NCI-H1417 treated with DMSO at 0.1 percent for 48 hours (cell line): ENCODE measurements at places on chromosomes 13 and 19.

- DNase-seq, result no peak
These were observed 34.8 kb downstream of the IL12RB1 start for GRCh38 chr19:18051887-18052286.

DNA sequence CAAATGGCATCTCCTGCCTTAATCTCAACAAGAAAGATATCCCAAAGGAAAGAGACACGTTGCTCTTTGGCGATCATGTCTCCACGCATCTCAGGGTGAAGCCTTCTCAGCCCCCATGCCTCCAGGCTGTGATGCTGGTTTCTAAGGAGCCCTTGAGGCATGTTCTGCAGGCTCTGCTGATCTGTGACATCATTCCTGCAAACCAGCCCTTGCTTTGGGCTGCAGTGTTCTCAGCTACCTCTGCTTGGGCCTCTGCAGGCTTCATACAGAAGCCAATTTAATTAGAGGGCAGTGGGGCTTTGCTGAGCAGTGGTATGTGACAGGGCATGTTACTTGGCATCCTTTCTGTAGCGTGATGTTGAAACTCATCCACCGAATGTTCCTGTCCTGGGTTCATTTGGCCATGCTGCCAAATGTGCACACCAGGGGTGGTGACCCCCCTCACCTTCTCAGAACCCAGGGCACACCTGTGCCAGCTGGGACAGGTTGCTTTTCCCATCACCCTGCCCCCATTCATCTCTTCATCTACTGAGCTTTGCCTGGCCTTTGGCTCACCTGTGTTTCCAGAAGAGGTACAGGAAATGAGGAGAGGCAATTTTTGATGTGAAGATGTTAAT, 230.9 kb downstream of the TEX29 start:
- no peak for DNase-seq

DNA sequence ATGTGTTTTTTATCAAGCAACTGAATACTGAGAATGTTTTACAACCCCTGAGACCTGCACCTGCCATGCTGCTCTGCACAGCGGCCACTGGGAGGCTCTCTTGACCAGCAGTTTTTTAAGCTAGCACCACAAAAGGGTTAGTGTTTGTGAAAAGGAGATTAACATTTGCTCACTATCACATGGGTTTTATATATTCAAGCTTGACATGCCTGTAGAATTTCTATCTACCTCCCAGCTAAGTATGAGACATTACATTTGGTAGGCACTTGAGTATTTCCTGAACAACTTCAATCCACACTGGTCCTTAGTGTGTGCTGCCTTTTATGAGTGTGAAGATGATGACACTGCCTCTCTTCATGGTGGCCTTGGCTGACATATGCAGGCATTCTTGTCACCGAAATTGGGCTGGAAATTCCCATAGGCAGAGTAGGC, 1238.9 kb downstream of the UQCRFS1 start:
- DNase-seq, result no peak

DNA sequence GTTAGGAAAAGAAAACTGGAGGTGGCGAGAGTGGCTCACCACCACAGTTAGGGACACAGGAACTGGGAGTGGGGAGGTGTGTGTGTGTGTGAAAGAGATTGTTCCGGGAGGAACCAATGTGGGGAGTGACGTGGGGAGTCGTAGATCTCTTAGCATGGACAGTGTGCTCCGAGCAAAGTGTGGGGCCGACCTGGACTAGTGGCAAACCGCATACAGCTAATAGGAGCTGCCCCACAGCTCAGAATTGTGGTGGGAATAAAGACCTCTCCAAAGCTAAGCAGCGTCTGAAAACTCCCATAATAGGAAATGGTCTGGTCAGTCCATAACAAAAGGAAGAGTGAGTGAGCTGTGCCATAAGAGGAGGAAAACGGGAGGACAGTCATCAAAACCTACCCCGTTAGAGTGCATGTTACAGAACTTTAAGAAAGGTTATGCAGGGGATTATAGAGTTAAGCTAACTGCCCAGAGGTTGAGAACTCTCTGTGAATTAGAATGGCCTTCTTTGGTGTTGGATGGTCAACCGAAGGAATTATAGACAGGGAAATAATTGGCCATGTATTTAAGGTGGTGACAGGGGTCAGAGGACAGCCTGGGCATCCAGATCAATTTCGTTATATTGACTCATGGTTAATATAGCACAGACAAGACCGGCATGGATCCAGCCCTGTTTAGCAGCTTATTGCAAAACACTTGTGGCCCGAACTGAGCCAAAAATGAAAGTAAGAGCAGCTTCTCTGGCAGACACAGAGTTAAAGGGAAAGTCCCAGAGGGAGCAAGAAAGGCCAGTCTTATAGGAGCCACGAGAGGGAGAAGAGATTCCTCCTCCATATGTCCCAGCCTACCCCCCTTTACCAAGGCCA, 8.9 kb upstream of the SLC15A1 start:
- DNase-seq, result no peak

DNA sequence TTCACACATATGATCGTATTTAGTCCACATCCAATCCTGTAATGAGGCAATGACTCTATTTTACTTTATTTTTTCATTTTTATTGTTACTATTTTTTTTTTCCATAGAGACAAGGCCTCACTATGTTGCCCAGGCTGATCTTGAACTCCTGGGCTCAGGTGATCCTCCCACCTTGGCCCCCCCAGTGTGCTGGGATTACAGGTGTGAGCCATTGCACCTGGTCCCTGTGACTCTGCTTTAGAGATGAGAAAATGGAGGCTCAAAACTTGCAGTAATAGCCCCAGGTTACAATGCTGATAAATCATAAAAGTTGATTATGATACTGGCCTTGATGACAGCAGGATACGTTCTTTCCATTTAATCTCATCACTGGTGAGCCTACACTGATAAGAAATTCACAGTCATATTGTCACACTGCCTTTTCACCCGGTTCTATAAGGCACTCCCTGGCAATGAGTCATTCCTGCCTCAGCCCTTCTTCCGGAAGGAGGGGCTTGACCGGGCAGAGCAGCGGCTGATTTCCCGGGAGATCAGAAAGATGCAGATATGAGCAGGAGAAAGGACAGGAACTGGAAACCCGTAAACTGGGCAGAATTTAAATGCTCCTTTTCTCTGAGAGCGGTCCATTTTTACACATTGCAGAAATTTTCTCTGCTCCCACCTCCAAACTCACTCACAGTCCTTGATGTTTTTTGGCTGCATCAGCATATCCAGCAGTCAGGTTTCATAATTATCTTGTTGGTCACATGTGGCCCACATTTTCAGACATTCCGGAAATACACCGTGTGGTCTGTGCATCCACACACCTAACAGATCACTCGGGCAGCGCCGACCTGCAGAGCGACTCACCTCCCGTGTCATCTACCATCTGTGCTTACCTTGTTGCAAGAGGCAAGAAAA, 616.4 kb downstream of the EFNB2 start:
- DNase-seq, result no peak

- DNase-seq, result no peak
These were observed 199.7 kb upstream of the TSHZ3 start for GRCh38 chr19:31548941-31549340.

DNA sequence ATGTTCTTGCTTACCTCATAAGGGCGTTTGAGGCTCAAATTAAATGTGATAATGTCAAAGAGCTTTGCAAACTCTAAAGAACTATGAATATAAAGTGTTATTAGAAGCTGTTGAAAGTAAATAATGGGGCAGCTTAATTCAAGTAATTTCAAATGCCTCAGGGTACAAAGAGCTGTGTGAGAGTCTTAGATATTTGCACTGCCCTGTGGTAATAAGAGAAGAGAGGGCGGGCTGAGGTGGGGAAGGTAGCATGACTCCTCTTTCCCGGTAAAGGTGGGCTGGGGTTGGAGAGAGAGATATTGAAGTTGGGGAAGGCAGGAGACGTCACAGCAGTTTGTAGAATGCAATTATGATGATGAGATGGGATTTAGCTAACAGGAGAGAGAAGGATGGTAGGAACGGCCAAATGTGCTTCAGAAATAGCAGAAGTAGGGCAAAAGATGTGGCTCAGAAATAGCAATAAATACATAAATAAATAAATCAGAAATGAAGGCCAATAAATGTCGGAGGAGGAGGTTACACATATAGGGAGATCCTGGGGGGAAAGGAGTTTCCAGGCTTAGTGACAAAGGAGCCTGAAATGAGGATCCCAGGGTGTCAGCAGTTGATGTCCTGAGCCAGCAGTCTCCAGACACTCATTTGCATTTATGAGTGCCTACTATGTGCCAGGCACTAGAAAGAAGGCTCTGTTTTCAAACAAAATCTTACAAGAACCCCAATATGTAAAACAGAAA, 35.7 kb upstream of the RCBTB2 start:
- no peak for DNase-seq

GRCh38 chr13:109816112-109816807, 29.9 kb upstream of the IRS2 start:
- no peak for DNase-seq

DNA sequence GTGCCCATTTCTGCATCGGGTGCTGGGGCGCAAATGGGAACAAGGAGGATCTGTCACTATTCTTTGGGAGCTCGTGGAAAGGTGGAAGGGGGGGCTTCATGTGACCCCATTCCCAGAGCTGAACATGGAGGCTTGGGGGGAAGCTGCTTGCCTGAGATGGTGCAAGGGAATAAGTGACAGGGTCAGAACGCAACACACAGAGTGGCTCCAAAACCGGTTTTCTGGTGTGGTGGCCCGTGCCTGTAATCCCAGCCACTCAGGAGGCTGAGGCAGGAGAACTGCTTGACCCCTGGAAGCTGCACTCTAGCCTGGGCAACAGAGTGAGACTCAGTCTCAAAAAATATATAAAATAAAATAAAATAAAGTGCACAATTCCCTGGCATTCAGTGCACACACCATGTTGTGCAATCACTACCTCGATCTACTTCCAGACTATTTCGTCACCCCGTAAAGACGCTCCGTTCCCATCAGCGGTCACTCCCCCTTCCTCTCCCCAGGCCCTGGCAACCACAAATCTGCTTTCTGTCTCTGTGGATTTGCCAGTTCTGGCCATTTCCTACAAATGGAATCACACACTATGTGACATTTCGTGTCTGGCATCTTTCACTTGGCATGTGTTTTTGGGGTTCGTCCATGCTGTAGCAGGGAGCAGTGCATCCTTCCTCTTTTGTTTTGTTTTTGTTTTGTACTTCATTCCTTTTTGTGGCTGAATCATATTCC, 18.2 kb upstream of the COMP start:
- DNase-seq, result no peak

DNA sequence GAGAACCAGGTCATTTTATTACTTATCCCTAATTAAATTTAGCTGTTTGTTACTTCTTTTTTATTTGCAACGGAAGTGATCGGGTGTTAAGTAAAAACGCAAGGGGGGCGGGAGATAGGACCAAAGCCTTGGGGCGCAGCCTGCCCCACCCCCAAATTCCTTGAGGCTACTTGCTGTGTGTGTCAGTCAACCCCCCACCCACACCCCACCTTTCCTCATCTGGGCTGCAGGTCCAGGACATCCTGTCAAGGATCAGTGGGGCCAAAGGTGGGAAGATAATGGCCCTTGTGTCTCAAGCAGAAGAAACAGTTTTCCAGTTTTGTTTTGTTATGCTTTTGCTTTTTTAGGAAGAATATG, 1.2 kb upstream of the FOXO1 start:
- DNase-seq, result no peak

GRCh38 chr19:16889883-16890460, 1.2 kb downstream of the F2RL3 start:
- no peak for DNase-seq

- DNase-seq, result no peak
These were observed 2.0 kb upstream of the MEGF8 start for GRCh38 chr19:42323473-42323851.

GRCh38 chr13:19321222-19321621, 139.6 kb upstream of the TUBA3C start:
- DNase-seq, result no peak

- no peak for DNase-seq
These were observed 17.4 kb upstream of the ATP8A2 start for GRCh38 chr13:25354377-25354776.

DNA sequence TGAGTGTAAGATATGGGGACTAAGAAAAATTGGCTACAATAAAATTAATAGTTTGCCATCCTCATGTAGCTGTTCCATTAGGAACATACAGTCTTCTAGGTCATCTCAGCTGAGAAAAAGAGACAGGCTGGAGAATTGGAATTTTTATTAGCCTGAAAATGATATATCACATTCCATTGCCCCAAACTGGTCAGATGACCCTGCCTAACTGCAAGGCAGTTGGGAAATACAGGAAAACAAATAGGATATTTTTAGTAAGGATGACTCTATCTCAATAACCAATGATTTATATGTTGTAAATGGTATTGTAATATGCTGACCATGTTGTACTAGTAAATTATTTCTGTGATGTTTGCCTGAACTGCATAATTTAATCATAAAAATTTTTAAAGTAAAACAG, 673.8 kb downstream of the PCDH9 start:
- DNase-seq, result no peak

DNA sequence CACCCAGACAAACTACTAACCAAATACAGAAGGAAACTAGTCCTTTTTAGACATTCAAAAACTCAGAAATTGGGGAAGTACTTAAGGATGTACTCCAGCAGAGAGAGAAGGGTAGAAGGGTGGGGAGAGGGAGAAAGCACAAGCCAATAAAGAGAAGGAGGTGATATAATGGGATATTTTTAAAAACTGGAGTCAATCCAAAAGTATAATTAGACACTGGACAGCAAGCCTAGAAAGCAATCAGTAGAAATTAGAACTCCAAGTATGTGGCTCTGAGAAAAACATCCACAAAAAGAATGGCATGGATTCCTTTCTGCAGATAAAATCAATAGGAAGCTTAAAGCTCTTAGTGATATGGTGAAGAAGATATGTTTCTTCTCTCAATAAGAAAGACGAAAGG, 55.8 kb downstream of the PEPD start:
- no peak for DNase-seq

- no peak for DNase-seq
These were observed 21.2 kb downstream of the DEDD2 start for GRCh38 chr19:42196011-42197001.

DNA sequence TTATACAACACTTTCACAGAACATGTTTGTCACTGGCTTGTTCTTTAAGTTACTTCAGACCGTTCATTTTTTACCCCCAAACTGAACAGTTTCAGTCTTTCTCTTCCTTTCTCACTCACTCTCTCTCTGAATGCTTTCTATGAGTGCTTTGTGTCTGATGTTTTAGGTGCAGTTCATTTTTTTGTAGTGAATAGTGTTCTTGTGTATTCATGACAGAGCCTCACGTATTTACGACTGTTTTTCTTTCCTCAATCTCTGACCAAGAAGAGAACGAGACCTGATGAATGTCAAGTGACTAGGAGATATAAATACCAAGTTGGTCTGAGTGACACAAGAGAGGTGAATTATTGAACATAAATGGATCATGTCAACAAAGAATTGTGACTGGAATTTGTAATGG, 1525.0 kb upstream of the MIR17HG start:
- DNase-seq, result no peak

GRCh38 chr13:43132257-43132656, 108.9 kb downstream of the DNAJC15 start:
- DNase-seq, result no peak

GRCh38 chr13:98571955-98572662, 4.8 kb downstream of the STK24 start:
- DNase-seq, result peak; percentile 51

GRCh38 chr19:42201489-42202289, 15.8 kb downstream of the DEDD2 start:
- DNase-seq, result no peak
